ENCODE measurements at places on chromosomes 6 and 20.

- DNase-seq = no peak
Observed at GRCh38 chr6:33202799-33203198, 1.7 kb upstream of the HSD17B8 start.

DNA sequence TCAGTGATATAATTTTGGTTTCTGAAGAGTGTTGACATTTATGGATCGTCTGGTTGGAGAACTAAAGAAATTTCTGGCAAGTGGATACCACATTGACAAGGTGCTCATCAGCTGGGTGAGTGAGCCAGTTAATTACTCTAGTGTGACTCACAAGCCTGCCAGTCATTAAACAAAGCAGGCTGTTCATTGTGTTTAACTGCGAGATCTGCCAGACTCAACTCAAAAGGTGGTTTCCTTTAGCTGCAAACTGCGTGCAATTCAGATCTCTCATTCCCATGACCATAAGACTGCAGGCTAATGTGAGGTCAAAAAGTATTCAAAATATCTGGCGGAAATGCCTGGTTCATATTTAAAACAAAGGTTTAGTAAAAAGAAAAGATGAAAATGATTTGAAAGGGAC is 32.5 kb upstream of the IYD start:
- DNase-seq = no peak

GRCh38 chr6:44338228-44339122 is 4.0 kb upstream of the SPATS1 start:
- no peak for DNase-seq

DNA sequence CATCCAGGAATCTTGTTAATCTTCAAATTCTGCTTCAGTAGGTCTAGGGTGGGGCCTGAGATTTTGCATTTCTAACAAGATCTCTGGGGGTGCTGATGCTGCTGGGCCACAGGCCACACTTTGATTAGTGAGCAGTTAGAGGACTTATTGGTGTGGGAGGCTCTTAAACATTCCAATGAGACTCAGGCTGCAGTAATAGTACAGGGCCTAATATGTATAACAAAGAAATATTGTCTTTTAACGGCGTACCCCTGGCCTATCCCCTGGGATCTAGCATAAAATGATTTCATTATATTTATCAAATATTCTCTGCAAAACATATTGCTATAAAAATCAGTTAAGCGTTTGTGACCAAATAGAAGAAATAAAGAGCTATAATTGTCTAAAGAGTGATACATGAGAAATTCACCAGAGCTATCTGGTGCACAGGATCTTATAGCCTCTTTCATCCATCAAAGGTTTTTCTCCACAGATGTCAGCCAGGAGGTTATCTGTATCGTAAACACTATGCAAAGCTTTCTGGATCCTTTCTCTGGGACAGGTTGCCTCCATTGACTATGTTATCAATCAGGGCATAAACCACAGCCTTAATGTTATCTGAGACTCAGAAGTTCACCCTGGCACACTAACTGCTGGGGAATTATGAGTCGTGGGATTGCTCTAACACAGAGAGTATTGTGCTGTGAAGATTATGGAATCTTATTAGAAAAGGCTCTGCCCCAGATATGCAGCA is 488.5 kb upstream of the MAP3K7 start:
- no peak for DNase-seq

DNA sequence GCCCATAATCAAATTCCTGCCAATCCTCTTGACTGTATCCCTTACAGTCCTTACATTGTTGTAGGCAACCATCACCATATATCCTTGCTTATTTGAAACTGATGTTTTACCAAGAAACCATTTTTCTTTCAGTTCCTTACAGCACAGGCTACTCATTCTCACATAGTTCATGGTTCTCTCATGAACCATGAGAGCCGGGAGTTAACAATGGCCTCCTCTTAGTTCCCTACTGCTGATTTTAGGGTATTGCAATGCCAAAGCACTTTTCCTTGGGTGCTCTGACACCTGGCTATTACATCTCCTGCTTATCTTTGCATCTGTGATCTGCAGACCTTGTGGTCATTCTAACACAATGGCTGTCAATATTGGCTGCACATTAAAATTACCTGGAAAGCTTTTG is 133.4 kb downstream of the MYB start:
- DNase-seq = no peak

GRCh38 chr20:63000958-63001357 is 5.8 kb downstream of the BHLHE23 start:
- no peak for DNase-seq

DNA sequence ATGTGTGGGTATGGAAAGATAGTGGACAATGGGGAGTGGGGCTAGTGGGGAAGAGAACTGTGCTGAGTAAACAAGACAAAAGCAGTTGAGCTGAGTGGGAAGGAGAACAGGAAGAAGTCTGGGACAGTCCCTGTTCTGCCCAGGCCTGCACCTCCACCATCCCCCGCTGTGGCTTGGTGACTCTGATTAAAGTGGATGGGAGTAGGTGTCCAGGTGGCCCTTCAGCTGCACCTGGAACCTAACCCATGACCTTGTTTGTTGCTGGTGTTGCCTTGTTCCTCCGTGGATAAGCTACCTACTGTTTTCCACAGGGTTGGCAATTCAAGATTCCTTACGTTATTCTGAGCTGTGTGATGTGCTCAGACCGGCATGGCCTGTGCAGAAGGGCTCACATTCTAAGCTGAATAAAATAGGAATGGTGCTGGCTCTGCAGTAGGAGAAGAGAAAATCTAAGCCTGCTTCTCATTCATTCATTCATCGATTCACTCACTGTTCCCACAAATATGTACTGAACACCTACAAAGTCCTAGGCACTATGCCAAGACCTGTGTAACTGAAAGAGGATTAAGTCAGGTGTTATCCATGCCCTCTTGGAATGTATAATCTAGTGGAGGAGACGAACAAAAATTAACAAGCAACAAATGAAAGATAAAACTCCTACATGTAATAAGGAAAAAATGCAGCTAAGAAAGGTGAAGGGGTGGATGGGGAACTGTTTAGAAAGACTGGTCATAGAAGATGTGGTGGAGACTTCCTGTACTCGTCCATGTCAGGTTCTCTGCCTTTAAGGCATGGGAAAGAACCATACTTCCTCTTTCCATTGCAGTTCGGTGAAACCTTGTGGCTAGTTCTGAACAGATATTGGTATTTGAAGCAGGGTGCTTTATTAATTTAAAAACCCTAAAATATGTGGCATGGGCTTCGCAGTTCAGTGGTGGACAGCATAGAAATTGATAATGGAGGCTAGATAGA is 10.1 kb upstream of the CALHM6 start:
- no peak for DNase-seq

DNA sequence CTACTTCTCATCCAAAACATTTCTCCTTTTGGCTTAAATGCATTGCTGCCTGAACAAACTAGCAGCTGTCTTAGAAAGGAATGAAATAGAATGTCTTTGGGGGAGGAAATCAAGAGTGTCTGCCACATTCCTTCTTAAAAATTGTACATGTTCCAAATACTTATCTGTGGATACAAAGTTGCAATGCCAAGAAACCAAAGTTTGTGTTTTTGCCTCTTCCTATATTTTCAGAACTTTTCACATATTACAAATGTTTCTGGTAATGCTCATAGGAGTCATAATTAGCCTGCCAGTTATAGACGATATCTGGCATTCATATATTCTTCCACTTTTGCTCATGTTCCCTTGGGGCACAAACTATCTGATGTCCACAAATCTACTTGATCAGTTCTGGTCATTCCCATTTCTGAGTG is 165.5 kb upstream of the BMP5 start:
- no peak for DNase-seq

- DNase-seq = no peak
Observed at GRCh38 chr6:159788276-159788675, 1.1 kb downstream of the TCP1 start.

DNA sequence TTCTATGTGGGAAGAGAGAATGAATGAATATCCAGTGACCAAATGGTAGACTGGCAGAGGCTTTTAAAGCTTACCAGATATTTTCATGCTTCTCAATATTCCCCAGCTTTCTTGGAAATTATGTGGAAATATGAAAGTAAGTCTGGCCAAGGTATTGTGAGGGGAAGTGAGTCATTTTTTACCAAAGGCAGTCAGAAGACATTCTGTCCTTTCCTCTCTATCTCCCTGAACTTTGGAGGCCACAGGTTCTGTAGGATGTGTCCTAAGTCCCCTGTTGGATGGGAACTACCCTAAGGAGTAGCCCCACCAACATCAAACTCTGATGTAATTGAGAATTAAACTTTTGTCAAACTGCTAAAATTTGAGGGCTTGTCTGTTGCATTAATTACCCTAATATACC is 593.8 kb upstream of the NRSN1 start:
- DNase-seq = no peak

DNA sequence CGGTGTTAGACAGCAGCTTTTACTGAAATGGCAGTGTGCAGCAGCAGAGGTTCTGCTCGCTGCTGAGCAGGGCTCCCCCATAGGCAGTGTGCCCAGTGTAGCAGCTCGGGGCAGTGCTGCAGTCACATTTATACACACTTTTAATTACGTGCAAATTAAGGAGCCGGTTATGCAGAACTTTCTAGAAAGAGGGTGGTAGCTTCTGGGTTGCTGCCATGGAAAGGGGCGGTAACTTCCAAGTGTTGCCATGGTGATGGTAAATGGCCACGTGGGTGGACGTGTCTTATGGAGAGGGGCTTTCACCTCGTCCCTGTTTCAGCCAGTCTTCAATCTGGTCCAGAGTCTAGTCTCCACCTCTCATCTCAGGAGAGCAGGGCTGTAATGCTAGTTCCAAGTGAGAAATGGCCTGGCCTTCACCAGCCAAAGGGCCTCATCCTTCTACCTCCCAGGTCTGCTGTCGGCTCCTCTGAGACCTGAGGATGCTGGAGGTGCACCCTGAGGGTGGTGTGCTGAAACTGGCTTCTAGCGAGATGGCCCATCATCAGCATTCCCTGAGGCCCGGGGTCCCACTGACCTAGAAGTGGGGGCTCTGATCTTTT is 180.5 kb upstream of the PMEPA1 start:
- DNase-seq = no peak

- no peak for DNase-seq
Observed at GRCh38 chr20:51800872-51801121, 1.5 kb downstream of the SALL4 start.

DNA sequence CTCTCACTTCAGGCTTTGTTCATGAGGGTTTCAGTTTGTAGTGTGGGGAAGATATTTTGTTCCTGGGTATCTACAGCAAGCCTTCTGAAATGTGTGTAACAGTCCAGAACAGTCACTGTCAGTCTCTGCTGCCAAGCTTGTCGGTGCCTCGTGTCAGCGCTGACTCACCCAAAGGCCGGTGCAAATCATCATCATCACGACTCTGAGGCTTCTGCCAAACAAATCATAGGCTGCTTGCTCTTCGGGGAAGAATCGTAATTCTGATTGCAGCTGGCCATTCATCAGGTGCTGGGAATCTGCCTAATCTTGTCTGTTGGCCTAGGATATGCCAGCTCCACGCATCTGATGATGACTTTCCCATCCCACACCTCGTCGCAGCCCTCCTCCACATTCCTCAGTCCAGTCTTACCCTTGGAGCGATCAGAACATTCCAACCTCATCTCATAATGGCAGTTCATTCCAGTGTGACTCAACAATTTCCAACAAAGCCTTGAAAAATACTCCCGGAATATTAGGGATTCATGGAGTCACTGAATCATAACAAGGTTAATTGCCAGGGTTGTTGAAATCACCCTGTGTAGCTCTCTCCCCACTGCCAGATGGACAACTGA is 40.9 kb downstream of the ALDH8A1 start:
- no peak for DNase-seq

GRCh38 chr6:157632821-157633220 is 190.2 kb upstream of the SNX9 start:
- no peak for DNase-seq

DNA sequence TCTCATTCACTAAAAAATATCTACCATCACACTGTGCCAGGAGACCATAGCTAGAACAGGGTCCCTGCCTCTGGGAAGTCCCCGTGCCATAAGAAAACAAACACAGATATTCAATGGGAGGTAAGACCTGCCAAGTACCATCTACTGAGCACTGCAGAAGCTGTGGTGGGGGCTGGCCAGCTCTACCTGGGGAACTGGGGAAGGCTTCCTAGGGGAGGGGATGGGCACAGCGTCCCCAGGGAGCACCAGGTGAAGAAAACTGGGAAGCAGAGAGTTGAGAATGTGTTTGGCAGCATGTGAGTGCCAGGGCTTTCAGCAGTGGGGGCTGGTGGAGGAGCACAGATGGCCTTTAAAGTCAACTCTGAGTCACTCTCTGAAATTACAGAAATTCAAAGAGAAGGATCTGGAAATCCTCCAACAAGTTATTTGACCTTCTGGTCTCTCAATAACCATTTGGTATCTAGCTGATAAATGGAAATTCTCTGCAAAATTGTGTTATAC is 85.2 kb downstream of the SHLD1 start:
- DNase-seq = no peak

All from esophagus squamous epithelium (tissue), 5 donors.